Activated T-helper 1 cell treated with anti-CD3 and anti-CD28 coated beads, Interleukin-2, amount 50 U/mL, for 16 hours (primary cell): ENCODE measurements at places on chromosomes 6 and 20.

DNA sequence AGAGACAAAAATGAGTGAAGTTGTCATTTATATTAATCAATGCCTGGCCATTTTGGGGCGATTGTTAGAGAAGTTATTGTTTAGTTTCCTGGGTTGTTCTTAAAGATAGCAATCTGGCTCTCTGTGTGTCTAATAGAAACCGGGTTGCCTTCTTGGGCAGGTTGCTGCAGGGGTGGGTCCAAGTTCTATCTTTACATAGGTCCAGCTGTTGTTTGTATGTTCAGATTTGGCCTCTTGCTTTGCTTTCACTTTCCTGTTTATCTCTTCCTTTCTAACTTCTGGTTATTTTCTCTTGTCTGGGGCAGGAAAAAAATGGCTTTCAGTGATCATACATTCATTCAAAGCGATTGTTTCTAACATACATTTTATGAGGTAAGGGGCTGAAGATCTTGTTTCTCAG lies 128.4 kb upstream of the NOX3 start:
- no peak for DNase-seq

DNA sequence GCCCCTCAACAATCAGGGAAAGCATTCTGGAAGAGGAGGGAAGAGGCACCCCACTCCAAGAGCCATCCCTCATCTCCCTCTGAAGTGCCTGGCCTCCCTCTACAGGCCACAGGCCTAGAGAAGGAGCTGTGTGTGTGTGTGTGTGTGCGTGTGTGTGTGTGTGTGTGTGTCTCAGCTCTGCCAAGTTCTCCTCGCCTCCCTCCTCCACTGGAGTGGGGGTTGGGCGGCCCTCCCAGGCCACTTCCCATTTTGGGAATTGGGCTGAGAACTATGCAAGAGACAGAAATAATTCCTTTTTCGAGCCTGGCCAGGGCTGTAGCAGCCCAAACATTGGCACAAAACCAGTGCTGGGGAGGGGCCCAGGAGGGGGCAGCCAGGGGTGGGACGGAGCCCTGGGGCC lies 35.7 kb downstream of the KCNB1 start:
- no peak for DNase-seq

DNA sequence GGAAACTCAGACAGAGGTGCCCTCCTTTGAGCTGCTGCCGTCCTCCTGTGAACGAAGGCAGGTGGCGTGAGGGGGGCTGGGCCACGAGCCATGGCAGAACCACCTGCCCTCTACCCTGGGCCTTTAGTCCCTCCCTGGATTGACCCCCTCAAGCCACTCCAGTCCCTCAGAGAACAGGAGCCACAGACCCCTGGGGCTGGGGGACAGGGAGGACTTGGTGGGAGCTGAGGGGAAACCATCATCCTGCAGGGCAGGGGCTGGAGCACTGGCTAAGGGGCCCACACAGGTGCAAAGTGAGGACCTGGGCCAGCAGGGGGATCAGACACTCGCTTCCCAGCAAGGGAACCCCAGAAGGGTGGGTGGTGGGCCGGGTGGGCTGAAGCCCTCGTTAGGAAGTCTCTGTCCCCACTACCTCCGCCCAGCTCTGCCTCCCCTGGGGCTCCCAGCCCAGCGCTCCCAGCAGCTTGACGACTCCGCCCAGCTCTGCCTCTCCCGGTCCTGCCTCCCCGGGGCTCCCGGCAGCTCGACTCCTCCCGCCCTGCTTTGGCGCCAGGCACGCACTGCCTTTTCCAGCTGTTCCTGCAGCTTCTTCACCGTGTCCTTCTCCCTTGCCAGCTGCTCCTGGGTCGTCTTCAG lies 44.4 kb downstream of the DSTN start:
- no peak for DNase-seq

- DNase-seq = no peak
Measured at GRCh38 chr6:140554421-140554820, 1180.0 kb upstream of the CITED2 start.

GRCh38 chr6:32940656-32941213 lies at the start of gene HLA-DMB:
TSS of gene HLA-DMB (minus strand) at chr6:32941028. CDS start at chr6:32940807, 221 bp downstream.
- DNase-seq = no peak

- no peak for DNase-seq
Measured at GRCh38 chr6:110784610-110784979, 30.7 kb downstream of the CDK19 start.

GRCh38 chr6:45626087-45626891 lies 248.6 kb upstream of the SUPT3H start:
- no peak for DNase-seq

GRCh38 chr20:23151885-23152284 lies 65.8 kb upstream of the CD93 start:
- no peak for DNase-seq

GRCh38 chr6:45574014-45574461 lies 196.3 kb upstream of the SUPT3H start:
- DNase-seq = no peak

GRCh38 chr6:137957471-137957870 lies 90.4 kb downstream of the TNFAIP3 start:
- DNase-seq = no peak

DNA sequence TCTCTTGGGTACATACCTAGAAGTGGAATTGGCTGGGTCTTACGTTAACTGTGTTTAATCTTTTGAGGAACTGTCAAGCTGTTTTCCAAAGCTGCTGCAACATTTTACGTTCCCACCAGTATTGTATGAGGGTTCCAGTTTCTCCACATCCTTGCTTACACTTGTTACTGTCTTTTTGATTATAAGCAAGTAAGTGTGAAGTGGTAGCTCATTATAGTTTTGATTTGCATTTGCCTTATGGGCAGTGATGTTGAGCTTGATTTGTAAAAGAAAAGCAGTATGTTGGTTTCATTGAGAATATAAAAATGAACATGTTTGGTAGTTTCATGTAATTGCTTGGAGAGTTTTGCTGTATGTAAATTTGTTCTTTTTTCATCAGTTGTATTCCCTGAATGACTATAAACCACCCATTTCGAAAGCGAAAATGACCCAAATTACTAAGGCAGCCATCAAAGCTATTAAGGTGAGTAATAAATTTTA lies 40.4 kb downstream of the SCAF8 start:
- no peak for DNase-seq

- no peak for DNase-seq
Measured at GRCh38 chr6:107655245-107655644, 165.3 kb downstream of the SOBP start.

- no peak for DNase-seq
Measured at GRCh38 chr6:29521006-29521680, 33.4 kb upstream of the MAS1L start.

- DNase-seq = no peak
Measured at GRCh38 chr6:35046862-35047261, 94.3 kb downstream of the TCP11 start.

- DNase-seq = no peak
Measured at GRCh38 chr6:7996538-7997111, 67.6 kb downstream of the BLOC1S5 start.

DNA sequence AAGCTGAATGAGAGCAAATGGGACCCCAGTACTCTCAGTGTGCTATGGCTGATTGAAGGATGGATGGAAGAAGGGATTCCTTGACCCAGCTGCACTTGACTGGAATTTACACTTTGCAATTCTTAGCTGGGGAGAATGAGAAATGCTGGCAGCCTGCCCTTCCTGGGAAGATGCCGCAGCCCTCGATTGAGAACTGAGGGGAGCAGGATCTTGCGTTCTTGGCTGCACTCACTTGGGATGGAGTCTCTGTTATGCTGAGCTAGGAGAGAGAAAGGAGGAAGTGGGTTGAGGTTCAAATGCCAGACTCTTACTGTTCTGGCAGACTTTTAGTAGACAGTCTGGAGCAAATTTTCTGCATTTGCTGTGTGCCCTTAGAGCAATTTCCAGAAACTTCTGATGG lies 221.2 kb downstream of the FNDC1 start:
- no peak for DNase-seq

DNA sequence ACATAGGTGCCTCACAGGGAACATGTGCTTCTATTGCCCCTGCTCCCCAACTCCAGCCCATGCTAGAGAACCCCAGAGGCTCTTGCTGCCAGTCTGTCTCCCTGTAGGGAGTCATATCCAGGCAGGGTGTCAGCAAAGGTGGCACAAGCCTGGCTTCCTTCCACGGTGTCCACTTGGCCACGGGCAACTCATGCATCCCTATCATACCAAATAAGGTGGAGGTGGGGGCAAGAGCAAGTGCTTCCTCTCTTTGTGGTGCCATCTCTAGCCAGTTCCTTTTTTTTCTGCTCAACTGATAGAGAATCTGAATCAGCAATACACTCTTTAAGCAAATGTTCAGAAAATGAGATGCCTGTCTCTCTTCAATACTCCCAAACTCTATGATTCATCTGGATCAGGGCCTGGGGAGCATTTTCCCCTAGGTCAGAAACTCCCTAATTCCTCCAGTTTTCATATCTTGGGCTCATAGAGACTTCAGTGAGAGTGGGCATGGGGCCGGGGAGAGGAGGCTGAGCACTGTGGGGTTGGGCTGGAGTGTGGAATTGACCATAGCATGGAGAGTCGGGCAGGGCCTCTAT lies 105.1 kb upstream of the GPR6 start:
- no peak for DNase-seq

DNA sequence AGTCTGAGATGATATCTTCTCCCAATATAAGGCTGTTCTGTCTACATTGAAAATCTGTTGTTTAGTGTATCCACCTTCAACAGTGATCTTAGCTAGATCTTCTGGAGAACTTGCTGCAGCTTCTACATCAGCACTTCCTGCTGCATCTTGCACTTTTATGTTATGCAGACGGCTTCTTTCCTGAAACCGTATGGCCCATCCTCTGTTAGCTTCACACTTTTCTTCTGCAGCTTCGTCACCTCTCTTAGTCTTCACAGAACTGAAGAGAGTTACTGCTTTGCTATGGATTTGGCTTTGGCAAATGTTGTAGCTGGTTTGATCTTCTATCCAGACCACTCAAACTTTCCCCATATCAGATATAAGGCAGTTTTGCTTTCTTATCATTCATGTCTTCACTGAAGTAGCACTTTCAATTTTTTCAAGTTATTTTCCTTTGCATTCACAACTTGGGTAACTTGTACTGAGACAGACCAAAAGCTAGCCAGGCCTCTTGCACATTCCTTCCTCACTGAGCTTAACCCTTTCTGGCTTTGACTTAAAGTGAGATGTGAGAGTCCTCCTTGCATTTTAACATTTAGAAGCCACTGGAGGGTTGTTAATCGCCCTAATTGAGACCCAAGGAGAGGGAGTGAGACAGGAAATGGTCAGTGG lies 110.1 kb downstream of the PREP start:
- DNase-seq = no peak

DNA sequence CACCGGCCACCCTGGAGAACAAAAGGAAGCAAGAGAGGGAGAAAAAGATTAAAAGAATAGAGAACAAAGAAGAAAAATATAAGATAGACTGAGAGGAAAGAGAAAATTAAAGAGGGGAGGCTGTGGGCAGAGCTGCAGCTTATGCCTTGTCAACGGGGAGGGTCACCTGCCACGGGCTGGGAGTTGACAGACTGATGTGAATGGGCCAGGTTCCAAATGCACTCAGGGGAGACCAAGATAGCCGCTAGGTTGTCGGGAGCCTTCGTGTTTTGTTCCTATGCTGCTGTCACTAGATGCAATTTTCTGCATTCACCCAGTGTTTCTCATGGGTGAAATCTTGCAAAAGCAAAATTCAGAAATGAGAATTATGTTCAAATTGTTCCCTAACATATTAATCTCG lies 119.6 kb upstream of the MTHFD1L start:
- no peak for DNase-seq

- no peak for DNase-seq
Measured at GRCh38 chr6:32852018-32852843, 1.3 kb downstream of the TAP1 start.

DNA sequence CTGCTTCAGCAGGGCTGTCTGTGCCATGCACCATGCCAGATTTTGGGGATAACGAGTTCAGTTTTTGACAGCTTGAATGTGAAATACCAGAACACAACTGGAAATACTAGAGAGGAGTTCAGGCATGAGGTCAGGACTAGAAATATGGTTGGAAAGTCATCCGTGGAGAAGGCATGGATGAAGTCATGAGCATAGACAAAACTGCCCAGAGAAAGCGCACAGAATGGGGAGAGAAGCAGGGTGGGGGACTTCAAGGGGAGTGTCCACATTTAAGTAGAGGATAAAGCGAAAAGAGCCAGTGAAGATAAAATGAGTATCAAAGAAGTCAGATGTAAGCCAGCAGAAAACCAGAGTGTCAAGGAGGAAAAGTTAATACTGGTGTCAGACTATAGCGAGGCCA lies 653.4 kb upstream of the ARID1B start:
- DNase-seq = no peak

DNA sequence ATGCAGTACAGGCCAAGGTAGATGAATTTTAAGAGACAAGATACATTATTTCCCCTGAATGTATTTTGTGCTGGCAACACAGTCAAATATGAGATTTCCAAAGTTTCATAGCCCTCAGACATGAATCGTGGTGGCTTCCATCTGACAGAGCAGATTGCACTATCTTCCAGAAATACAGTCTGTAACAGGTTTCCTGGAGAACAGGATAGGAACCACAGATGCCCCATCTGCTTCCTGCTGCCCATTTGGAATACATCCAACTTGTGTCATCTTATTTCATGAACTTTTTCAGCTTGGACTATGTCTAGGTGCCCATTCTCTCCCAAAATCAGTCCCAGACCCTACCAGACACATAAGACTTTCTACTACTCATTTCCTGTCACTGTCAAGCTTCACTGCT lies 426.0 kb downstream of the KIF16B start:
- DNase-seq = no peak

GRCh38 chr20:57620274-57620990 lies at the start of gene ZBP1:
TSS of gene ZBP1 (minus strand) at chr20:57620426. CDS start at chr20:57620295, 131 bp downstream.
- no peak for DNase-seq

GRCh38 chr6:138007014-138007472 lies 100.2 kb downstream of the PERP start:
- DNase-seq = no peak

- no peak for DNase-seq
Measured at GRCh38 chr6:48032151-48032550, 78.8 kb downstream of the PTCHD4 start.

DNA sequence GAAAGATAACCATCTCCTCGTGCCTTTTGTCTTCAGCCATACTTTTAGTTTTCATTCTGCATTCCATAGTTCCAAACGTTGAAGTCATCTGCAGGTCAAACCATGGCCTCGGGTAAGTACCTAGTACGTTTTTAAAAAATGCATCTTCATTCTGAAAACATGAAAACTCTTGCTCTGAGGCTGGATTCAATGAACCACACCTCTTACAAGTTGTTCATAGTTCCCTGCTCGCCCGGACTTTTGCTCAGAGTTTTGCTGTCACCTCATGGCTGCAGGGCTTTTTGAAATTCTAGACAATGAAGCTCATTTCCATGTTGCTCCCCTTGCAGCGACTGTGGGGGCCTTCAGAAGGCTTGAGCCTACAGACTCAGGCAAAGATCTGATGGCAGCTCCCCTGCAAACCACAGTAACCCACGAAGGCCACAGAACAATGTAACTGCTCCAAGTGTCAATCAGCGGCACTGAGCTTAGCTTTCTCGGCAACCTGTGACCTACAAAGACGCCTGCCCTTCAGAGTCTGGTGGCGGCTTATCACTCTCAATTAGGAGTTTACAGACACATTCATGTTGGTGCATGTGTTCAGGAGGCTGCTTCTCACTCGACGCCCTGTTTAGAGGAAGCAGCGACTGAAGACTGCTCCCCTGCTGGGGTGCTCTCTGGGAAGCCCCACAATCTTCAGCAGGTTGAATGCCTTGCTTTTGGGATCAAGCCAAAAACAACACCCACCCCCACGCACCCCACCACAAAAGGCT lies 61.2 kb downstream of the FOXC1 start:
- DNase-seq = no peak
